ENCODE measurements at places on chromosomes 16 and 17.

- no peak for DNase-seq
These were observed 6.6 kb upstream of the PITPNA start for GRCh38 chr17:1568950-1569810.

GRCh38 chr16:73265124-73265837 is 217.4 kb upstream of the ZFHX3 start:
- DNase-seq: no peak

GRCh38 chr16:88566158-88566557 is 4.0 kb upstream of the ZC3H18 start:
- DNase-seq: no peak

DNA sequence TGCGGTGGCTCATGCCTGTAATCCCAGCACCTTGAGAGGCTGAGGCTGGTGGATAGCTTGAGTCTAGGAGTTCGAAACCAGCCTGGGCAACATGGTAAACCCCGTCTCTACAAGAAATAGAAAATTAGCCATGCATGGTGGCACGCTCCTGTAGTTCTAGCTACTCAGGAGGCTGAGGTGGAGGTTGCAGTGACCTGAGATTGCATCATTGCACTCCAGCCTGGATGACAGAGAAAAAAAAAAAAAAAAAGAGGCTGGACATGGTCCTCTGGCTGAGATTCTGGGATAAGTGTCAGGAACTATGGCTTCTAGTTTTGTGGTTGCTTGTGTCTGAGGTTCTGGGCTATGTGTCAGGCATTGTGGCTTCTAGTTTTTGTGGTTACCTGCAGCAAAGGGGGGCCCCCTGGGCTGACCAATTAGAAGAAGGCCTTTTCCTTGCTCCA is 7.0 kb downstream of the KSR1 start:
- DNase-seq: no peak

GRCh38 chr17:6910987-6911603 is 79.6 kb upstream of the TEKT1 start:
- DNase-seq: no peak

DNA sequence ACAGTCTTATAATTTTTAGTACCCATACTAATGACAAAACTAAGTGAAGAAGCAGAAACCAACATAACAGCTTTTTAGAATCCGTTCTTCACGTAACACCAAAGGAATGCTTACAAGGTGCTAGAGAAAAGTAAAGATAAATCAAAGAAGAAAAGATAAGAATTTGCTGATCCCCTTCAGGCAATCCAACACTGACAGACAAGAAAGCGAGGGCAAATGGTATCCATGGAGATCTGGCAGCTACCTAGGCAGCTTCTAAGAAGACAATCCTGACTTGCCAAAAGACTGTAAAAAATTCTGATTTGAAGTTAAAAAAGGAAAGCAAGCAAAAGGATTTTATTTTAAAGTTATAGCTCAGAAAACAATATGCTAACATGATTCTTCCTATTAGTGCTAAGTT is 14.6 kb downstream of the BBS2 start:
- no peak for DNase-seq

GRCh38 chr17:27747462-27748359 is 52.6 kb downstream of the NOS2 start:
- no peak for DNase-seq

- no peak for DNase-seq
These were observed 10.2 kb downstream of the MARCHF10 start for GRCh38 chr17:62797959-62798358.

GRCh38 chr16:52383640-52384292 is 163.2 kb downstream of the TOX3 start:
- no peak for DNase-seq

- DNase-seq: no peak
These were observed 169.8 kb upstream of the SDK2 start for GRCh38 chr17:73814075-73814474.

DNA sequence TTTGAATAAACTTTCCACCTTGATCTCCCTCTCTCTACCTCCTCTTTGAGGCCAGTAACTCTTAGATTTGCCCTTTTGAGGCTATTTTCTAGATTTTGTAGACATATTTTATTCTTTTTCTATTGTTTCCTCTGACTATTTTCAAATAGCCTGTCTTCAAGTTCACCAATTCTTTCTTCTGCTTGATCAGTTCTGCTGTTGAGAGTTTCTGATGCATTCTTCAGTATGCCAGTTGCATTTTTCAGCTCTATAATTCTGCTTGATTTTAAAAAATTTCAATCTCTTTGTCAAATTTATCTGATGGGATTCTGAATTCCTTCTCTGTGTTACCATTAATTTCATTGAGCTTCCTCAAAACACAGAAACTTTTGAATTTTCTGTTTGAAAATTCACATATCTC is 257.5 kb downstream of the HAPSTR1 start:
- no peak for DNase-seq

GRCh38 chr16:28597692-28598261 is 927 bp upstream of the SULT1A2 start:
- DNase-seq: no peak

DNA sequence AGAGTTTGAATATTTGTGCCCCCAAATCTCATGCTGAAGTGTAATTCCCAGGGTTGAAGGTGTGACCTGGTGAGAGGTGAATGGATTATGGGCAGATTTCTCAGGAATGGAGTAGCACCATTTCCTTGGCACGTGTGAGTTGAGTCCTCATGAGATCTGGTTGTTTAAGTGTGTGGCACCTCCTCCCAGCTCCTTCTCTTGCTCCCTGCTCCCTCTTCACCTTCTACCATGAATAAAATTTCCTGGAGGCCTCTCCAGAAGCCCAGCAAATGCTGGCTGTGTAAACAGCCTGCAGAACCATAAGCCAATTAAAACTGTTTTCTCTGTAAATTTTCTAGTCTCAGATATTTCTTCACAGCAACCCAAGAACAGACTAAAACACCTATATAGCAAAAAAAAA is 12.6 kb upstream of the APOH start:
- DNase-seq: no peak

DNA sequence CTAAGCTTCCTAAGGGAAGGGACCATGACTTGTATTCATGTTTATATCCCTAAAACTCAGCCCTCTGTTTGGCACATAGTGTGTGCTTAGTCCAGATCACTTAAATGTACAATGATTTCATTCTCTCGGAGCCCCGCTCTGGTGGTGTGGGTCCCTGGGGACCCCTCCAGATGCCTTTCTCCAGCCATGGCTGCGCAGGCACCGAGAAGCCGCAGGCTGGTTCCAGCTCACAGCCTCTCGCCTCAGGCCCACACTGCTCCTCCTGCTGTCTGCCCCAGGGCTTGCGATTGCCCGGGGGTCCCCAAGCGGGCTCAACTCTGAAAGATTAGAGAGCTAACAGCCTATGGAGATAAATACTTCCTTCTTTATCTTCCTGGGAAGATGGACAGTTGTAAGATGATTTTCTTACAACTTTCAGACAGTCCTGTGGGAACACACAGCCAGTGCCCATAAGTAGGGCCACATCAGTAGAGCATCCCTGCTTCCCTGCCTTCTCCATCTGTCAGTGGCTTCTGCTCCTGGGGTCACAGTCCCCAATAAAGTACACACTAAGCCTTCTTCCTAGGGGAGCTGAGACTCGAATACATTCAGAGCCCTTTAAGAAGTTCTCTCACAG is 66.2 kb downstream of the CENPV start:
- DNase-seq: no peak

- peak; percentile 74 for DNase-seq
These were observed 59.8 kb upstream of the ARL4D start for GRCh38 chr17:43338886-43339516.

- DNase-seq: peak; percentile 79
These were observed 39.4 kb upstream of the RAI1 start for GRCh38 chr17:17641621-17642409.

- DNase-seq: no peak
These were observed 282.1 kb upstream of the IRX5 start for GRCh38 chr16:54648575-54648974.

DNA sequence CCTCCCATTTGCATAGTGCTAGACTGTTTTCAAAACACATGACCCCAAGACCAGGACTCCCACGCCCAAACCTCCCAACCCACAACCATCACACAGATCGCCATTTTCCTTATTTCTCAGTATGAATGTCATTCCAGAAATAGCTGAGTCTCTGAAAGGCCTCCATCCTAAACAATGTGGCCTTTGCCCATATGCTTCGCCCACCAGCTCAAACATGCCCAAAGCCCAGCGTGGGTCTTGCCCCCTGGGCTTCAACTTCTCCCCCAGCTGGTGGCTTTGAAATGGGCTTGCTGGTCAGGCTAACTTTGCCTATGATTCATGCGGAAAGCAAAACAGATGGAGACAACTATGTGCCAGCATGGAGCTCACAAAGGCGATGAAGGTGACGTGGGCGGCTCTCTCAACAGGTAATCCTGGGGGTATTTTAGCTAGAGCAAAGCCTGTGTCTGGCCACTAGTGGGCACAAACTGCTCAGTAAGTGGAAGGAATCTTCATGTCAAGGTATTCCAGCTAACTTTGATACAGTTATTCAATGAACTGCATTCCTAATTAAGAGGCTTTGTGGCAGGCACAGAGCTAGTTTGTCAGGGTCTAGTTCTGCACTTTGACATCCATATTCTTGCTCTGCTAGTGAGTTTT is 17.1 kb downstream of the PMP22 start:
- no peak for DNase-seq

DNA sequence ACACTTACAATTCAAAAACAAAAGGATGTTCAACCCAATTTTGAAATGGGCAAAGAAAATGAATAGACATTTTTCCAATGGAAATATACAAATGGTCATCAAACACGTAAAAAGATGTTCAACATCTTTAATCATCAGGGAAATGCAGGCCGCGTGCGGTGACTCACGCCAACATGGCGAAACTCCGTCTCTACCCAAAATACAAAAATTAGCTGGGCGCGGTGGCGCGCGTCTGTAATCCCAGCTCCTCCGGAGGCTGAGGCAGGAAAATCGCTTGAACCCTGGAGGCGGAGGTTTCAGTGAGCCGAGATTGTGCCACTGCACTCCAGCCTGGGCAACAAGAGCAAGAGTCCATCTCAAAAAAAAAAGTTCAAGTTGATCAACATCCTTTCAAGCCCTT is 1.8 kb upstream of the CLUAP1 start:
- no peak for DNase-seq

DNA sequence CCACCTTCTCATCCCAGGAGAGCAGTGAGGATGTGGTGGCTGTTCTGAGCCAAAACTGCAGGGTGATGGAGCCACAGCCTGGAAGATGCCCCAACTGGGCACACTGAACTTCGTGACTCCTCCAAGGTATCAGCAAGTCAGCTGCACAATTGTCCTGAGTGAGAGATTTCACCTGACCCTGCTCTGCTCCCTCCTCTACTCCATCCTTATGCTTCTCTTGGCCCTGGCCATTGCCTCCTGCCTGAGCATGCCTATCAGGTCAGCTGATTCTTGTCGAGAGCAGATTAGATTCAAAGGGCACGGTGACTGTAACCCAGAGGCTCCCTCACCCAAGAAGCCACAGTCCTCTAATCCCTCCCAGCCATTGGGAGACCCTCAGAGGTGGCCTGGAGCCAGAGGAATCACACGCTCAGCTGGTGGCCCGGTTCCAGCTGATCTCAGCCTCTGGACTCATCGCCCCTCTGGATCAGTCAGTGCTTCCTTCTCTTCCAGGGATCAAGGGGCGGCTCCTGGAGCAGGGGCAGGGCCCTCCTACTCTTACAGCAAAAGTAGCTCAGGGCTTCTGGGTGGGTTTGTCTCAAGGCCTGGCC is 7.0 kb upstream of the CYB561 start:
- no peak for DNase-seq

DNA sequence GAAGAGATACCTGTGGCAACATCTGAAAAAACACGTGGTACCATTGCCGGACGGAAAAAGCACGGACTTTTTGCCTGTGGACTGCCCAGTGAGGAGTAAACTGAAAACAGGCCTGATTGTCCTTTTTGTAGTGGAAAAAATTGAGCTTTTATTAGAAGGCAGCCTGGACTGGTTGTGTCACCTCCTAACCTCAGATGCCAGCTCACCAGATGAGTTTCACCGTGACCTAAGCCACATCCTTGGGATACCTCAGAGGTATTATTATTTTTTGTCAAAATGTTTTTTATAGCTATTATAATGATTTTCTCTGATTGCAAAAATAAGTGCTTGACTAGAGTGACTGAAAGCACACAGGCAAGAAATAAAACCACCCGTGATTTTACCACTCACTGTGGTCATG is 34.9 kb downstream of the RNF213 start:
- no peak for DNase-seq

- DNase-seq: no peak
These were observed 70.8 kb downstream of the ELAC2 start for GRCh38 chr17:12947047-12947446.

- no peak for DNase-seq
These were observed 17.8 kb downstream of the SNN start for GRCh38 chr16:11685844-11686618.

DNA sequence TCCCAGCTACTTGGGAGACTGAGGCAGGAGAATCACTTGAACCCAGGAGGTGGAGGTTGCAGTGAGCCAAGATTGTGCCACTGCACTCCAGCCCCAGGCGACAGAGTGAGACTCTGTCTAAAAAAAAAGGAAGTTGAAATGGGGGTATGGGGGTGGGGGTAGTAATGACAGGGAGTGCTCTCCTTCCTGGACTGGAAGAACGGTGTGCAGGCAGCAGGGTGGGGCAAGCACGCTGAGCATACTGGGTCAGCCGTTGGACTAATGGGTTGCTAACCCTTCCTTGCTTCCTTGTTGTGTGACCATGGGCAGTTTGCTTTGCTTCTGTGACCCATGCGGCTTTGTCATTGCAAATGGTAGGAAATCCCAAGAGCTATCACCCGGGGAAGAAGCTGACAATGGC is 16.5 kb downstream of the KATNIP start:
- peak; percentile 11 for DNase-seq

- DNase-seq: no peak
These were observed 84.4 kb downstream of the VMP1 start for GRCh38 chr17:59791603-59792457.

DNA sequence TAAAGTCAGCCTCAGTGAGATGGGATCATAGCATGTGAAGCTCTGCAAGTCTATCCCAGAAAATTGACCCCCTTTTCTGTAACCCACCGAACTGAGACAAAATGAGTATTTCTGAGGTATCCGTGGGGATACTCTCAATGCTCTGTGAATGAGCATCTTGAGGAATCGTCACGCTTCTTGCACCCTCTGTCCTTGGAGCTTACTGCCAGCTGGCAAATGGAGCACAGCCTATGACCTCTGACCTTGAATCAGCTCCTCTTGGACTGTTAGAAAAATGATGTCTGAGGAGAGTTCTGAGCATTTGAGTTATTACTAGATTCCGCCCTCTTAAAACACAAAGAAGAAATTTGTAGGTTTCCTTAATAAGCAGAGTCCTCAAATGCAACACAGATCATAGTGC is 342.1 kb downstream of the ZFHX3 start:
- no peak for DNase-seq

DNA sequence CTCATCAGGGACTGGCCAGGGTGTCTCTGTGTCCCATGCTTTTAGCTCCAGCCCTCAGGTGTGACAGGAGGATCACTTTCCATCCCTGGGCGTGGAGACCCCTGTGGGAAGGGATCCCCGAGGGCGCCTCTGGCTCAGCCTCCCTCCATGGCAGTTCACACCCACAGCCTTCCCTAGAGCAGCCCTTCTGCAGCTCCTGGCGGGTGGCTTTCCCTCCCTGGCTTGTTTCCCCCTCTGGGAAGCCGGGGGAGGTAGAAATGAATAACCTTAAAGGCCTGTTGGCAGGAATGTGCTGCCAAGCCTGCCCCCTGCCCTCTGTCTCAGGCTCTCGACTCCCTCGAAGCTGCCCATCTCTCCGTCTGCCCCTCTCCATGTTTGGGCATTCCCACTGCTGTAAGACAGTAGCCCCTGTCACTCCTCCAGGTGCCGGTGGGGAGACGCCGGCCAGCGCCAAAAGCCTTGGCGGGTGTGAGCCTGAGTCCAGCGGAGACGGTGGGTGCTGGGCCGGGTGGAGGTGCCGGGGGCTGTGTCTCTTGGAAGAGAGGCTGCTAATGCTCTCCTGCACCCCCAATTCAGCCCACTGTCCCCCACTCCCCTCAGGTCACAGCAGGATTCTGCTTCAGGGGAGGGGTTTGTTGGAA is 2.1 kb upstream of the ATP2A1 start:
- DNase-seq: no peak

Data from CD4-positive, alpha-beta T cell treated with Interleukin-1 beta for 1 hour (primary cell).